ENCODE measurements at places on chromosomes 7 and 10.

- DNase-seq, result no peak
Observed at GRCh38 chr7:40182452-40182851, 47.6 kb downstream of the SUGCT start.

DNA sequence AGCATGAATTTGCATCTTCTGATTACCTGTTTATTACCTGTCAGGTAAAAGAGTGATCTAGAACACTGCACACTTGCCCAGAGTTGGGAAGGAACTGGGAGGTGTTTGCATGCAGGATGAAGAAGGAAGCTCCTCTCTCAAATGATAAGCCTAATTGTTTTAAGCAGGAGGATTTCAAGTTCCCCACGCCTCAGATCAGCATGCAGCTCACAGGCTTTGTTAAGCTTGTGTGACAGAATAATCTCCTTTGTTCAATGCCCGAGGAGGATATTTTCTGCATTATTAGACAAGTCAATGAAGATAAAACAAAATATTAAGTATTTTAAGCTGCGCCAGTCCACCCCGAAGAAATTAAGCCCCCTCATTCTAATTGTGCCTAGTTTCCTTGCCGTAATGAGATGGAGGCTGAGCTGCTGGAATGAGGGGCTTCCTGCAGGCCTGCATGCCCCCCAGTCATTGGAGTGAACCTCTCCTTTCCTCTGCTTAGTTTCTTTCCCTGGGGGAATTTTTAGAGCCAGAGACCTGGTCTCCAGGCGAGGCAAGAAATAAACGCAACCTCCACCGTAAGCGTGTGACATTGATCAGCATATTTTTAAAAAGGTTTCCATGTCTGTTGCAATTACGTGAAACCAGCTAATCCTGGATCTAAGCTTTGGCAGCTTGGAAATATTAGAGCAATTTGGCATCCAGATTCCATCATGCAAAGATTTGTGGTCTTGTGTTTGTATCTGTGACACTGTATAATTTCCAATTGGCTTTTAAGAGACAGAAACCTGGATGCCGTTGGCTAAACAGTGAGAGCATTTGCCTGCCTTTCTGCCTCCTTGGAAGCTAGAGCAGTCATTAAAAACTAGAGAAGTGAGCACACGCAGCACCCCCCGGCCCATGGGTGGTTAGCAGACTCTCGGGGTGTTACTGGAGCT, 376.0 kb downstream of the GALNT17 start:
- no peak for DNase-seq

- DNase-seq, result no peak
Observed at GRCh38 chr7:112362731-112363131, 87.5 kb upstream of the IFRD1 start.

DNA sequence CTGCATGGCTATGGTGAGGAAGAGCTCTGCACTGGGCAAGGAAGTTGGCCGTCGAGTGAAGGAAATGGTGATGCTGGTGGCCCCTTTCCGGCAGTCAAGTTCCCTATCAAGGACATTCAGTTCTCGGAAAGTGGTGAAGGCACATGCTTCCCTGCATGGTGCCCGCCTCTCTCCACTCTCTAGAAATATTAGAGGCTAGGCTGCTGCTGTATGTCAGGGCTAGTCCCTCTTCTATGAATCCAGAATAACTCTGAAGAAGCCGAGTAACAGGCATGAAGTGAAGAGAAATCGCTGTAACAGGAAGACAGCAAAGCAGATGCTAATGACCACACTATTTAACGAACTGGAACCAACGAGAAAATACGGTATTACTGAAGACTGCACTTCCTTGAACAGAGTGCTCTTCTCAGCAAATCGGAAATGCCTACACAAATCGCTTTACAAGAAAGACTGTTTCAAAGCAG, 5.4 kb downstream of the IDI1 start:
- no peak for DNase-seq

DNA sequence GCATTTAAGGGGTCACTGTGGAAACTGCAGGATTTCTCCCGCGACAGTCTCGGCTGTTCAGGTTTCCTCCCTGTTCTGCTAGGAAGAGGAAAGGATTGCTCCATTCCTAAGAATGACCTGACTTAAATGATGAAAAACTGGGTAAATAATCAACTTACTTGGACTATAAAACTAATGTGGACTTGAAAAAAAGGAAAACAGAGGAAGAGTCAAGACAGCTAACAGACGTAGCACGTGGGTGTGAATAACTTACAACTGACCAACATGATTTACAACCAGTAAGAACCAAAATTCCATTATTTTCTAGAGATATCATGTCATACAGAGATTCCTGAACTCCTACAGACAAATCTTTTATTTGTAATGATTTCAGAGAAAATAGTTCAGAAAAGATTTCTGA, 93.8 kb downstream of the ADAM12 start:
- DNase-seq, result no peak

DNA sequence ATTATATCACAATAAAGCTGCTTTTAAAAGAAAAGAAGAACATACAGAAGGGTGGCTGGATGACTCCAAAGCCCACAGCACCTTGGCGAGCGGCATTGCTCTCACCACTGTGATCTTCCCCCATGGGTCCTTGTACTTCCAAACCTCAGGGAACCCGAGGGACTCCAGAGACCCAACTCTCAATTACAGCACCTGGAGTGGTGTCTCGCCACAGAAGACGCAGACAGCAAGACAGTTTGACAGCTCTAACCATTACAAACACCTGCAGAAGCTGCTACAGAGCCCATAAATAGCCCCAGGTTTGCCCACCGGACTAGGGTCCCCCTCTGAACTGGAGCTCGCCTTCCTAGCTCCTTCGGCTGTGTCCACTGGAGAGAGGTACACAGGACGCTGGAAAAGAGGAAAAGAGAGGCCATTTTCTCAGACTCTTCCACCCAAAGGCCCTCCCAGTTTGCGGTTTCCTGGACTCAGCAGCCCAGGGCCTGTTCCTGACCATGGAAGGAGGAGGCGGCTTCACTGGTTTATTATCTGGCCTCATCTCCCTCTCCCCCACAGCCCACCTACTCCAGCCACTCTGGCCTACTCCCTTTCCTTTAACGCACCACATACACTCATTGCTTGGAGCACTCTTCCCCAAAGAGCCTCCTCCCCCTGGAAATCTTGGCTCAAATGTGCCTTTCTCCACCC, 1.9 kb downstream of the PIK3AP1 start:
- no peak for DNase-seq

- DNase-seq, result no peak
Observed at GRCh38 chr10:3045471-3046209, 21.7 kb upstream of the PFKP start.

GRCh38 chr10:23100331-23101030, 5.1 kb downstream of the MSRB2 start:
- DNase-seq, result no peak

- no peak for DNase-seq
Observed at GRCh38 chr10:28997734-28998133, 291.1 kb upstream of the LYZL1 start.

GRCh38 chr7:901388-902154, 25.2 kb downstream of the GET4 start:
- DNase-seq, result no peak

DNA sequence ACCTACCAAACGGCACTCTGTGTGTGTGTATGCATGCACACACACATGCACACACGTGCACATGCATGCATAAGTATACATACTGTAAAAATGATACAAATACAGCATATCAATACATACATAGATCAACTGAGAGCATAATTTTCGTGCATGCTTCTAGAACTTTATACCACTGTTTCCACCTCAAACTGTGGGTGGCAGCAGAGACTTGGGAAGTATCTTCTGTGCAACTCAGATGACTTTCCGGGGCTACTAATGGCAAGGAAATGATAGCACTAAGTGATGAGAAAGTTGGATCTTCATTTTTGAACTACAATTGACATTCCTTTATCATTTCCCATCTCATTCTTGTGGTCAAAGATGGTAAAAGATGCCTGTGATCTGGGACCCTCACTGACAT, 570.7 kb downstream of the REEP3 start:
- no peak for DNase-seq

DNA sequence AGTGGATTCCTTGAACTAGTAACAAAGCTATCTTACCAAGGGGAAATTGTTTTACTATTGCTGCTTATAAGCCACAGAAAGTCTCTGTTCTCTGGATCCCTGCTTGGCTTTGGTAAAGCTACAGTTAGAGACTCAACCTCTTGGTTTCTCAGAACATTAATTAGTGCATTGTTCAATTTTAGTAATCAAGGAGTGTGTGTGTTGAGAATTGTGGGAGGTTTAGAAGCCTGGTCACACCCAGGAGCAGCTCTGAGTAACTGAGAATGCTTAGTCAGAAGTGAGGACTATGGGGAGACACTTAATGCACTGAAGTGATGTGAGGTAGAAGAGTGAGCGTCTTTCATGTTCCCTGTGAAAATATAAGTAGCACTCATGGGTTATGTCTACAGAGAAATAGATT, 8.2 kb upstream of the ACTA2 start:
- DNase-seq, result no peak
